ENCODE measurements at places on chromosomes 6 and 20.

DNA sequence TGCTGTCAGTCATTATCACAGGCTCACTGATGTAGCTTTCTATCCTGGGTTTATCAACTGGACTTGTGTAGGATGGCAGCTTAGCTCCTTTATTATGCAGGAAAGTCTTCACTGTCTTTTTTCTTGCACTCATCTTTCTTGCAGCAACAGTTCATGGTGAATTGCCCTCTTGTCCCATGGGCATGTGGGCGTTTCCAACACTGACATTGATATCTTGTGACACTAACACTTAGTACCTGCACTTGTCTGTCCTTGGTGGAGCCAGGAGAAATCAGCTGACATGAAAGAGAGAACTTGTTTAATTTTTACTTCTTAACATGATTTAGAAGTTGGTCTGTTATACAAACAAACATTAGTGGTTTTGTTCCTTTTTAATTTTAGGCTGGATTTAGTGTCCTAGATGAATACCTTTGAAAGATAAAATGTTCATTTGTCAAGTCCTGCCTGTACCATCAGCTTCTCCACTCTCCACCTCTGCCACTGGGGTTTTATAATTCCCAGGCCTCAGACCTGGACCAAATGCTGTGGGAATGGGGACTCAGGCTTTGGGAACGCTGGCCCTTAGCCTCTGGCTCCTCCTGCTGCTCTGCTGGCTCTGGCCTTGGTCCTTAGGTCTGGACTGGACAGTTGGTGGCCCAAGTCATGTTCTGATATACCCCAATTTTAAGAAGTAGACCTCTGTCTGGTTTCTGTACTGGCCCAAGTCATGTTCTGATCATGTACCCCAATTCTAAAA, 161.0 kb upstream of the LAMP5 start:
- no peak for DNase-seq

- no peak for DNase-seq
Measured at GRCh38 chr20:4519534-4519933, 202.2 kb upstream of the PRND start.

DNA sequence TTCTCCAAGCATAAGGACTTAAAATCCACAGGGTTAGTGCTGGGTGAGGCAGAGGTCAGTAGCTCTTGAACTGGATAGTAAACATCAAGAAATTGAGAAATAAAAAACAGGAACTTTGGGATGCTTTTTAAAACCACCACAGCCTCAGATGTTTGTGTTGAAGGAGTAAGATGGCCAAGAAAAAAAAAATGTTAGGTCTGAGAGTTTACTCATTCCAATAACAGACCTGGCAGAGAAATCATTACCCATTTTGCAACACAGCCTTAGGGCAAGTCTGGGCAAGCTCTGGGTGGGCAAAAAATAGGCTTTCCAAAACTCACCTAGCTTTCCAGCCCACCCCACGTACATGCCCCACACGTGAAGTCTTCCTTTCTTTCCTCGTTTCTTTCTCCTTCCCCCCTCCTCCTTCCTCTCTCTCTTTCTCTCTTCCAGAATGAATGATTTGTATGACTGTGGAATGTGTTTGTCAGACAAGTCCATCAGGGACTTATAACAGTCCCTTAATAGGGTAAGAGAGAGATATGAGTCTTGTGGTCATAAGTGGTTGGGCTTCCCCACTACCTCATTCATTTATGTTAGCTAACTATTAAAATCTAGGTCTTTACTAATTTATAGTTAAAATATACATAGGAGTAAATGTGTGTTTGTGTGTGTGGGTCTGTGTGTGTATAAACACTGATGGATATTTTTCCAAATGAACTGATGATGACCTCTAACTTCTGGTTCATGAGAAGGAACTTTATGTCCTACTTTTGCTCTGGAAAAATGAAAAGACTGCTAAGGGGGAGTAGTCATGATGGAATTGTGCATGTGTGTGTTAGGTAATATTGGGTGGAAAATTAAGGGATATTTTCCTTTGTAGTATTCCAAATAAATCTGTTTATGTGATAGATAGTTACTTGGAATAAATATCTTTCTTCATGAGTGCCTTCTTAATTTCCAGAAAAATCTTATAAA, 18.0 kb upstream of the DSE start:
- DNase-seq = no peak

DNA sequence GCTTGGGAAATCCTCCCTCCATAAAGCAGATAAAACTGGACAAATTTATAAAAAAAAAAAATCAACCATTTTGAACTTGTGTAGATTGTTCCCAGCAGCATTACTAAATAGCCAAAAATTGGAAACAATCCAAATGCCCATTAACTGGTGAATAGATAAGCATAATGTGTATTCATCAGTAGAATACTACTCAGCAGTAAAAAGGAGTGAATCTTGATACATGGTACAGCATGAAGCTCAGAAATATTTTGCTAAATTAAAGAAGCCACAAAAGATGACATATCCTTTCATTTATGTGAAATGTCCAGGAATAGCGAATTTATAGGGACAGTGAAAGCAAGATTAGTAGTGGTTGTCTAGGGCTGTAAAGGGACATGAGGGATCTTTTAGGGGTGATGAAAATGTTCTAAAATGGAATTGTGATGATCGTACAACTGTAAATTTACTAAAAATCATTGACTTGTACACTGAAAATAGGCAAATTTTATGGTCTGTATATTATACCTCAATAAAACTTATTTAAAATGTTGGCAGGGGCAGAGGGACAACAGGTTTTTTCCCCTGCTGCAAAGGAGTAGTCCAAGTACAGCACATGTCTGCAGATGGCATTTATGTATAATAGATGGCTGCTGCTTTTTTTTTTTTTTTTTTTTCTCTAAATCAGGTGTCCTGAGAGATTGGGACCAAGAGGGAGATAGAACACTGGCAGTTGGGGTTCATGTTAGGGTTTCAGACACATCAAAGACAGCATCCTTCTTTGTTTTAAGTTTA, 59.5 kb downstream of the CBFA2T2 start:
- DNase-seq = no peak

DNA sequence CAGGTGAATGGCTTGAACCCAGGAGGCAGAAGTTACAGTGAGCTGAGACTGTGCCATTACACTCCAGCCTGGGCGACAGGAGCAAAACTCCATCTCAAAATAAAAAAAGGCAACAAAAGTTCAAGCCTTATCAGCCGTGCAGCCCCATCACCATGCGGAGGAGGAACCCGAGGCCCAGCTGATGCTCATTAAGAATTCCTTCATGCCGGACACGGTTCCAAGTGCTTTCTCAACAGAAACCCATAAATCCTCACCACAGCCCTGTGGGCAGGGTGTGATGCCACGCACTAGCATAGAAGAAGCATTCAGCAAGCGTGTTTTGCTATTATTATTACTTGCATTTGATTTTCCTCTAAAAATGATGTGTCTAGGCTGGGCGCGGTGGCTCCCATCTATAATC, 56.3 kb downstream of the PREX1 start:
- no peak for DNase-seq

- DNase-seq = no peak
Measured at GRCh38 chr6:116522896-116523295, 11.5 kb downstream of the CALHM5 start.

GRCh38 chr6:69953491-69953890, 87.1 kb downstream of the COL19A1 start:
- no peak for DNase-seq

DNA sequence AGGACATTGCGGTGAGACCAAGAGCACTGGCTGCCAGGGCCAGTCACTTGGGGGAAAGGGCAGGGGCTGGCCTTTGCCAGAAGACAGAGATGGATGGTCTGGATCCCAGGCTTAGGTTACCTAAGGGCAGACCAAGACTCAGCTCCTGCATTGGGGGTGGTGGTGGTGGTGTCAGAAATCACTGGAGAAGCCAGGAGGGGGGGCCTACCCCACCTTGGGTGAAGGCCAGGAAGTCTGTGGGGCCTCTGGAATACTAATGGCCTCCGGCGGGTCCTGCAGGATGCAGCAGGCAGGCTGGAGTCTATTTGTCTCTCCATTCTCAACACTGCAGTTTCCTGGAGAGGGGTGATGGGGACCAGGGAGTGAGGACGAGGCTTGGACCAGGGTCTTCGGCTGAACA, 32.8 kb downstream of the CD40 start:
- no peak for DNase-seq

DNA sequence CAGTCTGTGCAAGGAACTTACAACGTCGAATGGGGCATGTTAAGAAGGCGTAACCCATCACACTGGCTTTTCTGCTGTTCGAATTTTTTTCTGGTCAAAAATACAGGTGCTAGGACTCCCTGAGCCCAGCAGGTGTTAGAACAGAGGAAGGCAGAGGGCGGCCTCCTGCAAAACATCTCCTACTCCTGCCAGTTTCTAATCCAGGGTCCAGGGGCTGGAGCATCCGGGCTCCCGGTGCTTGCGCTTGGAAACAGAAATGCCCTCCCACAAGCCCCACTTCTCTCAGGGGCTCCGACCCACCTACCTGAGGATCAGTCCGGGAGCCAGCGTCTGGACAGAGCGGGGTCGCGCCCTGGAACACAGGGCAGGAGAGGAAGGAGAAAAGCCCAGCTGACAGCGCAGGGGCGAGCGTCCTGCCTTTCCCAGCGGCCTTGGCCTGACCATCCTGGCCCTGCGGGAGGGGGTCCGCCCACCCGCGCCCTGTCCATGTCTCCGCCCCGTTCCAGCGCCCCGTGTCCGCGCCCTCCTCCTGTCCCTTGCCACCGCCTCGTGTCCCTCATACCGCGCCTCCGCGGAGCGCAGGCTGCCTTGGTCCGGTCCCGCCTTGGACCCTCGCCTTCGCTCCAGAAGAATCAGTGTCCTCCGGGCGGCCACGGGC, 14.8 kb upstream of the LPA start:
- no peak for DNase-seq

- no peak for DNase-seq
Measured at GRCh38 chr6:10874207-10874606, 7.6 kb downstream of the GCM2 start.

- DNase-seq = no peak
Measured at GRCh38 chr6:135600086-135600702, 102.7 kb upstream of the AHI1 start.

DNA sequence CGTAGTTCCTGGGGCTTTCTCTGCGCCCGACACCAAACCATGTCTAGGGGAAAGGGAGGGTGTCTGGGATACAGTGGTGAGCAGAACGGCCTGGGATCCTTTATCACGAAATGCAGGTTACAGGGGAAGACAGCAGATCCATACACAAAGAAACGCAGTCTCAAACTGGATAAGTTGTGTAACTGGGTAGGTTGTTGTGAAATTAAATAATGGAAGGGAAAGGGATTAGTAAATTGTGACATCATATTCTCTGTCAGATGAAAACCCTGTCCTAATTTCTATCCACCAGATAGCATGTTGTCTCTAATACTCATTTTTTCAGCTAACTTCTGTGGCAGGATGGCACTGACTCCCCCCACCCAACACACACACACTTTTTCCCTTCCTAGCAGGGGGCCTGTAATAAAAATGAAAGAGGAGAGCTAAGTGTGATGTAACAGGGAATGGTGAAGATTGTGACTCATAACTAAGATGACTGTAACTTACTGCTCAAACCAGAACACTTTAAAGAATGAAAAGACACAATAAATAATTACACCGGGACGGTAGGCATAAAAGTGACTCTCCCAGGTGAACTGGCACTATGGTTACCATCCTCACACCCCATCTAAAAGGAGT, 769 bp upstream of the TRPC4AP start:
- DNase-seq = no peak

- DNase-seq = no peak
Measured at GRCh38 chr6:149305372-149305771, 12.1 kb upstream of the TAB2 start.

- DNase-seq = no peak
Measured at GRCh38 chr6:110800196-110800838, 15.0 kb downstream of the CDK19 start.

DNA sequence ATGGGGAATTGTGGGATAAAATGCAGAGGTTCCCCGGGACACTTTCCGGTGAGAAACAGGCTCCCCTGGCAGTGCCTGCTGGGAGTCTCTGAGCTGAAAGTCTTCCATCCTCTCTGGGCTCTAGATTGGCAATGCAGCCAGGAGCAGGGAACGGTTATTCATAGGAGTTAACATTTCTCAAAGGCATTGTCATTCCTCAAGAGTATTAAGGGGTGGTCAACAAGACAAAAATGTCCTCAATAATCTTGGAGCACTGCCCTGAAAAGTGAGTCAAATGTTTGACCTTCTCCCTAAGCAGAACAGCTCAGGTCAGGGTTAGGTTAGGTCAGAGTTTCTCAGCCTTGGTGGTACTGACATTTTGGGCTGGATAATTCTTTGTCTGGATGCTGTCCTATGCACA, 13.2 kb downstream of the BPIFB1 start:
- no peak for DNase-seq

- no peak for DNase-seq
Measured at GRCh38 chr20:33443006-33443511, 504 bp downstream of the SNTA1 start.

GRCh38 chr6:90222724-90223198, 73.9 kb downstream of the BACH2 start:
- DNase-seq = no peak

- DNase-seq = no peak
Measured at GRCh38 chr6:108798670-108799353, 49.4 kb upstream of the ARMC2 start.

DNA sequence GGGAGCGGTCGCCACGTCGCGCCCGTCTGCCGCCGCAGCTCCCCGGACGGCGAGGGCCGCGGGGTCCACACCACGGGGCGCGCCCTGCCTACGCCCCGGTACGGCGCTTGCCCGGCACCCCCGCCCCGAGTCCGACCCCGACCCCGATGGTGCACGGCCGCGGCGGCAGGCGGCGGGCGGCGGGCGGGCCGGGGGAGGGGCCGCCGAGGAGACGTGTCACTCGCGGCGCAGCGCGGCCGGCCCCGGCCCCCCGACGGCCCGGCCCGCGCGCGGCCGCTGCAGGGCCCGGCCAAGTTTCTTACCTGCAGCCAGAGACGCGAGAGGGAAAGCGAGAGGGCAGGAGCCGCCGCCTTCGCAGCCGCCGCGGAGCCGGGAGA, 328 bp downstream of the RRBP1 start:
- no peak for DNase-seq

DNA sequence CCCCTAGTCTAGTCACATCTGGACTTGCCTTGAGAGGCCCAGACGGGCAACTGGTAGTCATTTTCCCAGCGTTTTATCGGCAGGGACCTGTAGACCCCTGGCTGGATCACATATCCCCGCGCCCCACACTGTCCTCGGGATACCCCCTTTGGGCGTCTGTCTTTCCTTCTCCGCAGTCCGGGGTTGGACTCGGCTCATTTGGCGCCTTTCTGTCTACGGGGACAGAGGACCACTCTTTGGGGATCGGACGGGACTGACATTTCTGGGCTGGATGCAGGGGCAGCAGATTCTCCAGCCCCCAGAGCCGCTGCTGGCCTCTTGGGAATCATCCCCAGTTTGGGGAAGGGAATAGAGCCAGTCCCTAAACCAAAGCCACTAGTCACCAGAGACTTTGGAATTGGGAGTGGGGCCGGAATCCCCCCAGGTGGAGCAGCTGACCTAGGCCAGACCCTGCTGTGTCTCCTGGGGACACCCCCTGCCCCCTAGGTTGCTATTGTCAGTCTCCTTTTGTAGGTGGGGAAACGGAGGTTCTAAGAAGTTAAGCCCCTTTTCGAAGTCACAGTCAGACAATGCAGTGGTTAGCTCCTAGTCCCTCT, 734 bp downstream of the FAM110A start:
- no peak for DNase-seq

Measured in NCI-H2081 treated with DMSO at 0.1 percent for 48 hours (cell line).